NCI-H226 (cell line): ENCODE measurements at places on chromosomes 4 and X.

- DNase-seq = no peak
These were observed 57.6 kb upstream of the PRDM8 start for GRCh38 chr4:80139671-80140070.

DNA sequence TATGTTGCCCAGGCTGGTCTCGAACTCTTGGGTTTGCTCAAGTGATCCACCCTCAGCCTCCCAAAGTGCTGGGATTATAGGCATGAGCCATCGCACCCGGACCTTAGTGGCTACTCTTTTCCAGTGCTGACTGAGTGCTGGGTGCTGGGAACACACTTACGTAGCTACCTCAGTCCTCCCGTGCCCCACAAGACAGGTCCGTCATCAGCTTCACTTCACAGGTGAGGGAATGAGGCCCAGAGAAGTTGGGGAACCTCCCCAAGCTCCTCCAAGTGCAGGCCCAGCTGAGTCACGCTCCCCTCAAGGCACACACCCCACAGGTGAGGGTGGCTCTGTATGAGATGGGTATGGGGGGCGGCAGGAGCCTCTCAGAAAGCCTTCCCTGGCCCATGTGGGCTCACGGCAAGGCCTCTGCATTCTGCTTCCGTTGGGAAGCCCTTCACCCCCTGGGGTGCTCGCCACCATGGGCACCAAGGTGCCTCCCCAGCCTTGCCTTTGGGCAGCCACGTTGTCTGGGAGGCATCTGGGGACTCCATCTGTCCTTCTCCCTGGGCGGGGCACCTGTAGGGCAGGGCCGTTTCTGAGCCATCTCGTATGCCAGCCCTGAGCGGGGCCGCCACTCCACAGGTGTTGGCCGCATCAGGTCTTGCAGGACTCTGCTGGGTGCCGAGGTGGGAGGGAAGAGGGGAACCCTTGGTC, 28.4 kb downstream of the NSG1 start:
- no peak for DNase-seq

DNA sequence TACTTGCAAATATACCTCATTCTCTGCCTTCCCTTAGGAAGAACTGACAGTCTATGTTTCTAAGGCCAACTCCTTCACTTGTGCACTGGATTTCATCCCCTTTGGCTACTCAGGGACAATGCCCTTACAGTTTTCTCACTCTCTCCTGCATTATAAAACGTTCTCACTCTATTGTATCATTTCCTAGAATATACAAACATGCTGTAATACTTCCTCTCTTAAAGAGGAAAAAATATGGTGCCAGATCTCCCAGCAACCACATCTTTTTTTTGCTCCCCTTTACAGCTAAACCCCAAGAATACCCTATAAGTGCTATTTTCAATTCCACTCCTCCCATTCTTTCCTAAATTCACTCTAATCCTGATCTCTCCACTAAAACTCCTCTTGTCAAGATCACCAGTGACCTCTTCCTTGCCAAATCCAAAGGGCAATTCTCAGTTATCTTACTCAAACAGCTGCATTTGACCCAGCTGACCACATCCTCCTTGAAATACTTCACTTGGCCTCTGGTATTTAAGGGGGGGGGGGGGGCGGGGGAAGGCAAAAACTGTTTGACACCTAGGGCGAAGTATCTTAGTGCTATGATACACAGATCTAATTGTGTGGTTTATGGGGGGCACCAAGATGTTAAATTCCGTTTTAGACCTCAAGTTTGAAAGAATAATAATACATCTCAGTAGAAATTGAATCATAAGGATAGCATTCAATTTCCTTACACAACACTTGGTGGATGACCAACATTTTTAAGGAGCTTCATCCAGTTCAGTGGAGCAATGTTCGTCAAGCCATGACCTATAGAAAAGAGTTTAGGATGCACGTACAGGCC, 1.6 kb downstream of the RCHY1 start:
- peak; percentile 58 for DNase-seq

GRCh38 chr4:29453303-29453820, 1266.8 kb upstream of the PCDH7 start:
- no peak for DNase-seq

- DNase-seq = peak; percentile 33
These were observed 133.6 kb upstream of the VCX2 start for GRCh38 chrX:8304668-8305067.
